Activated CD8-positive, alpha-beta memory T cell treated with anti-CD3 and anti-CD28 coated beads for 1 hour (primary cell): ENCODE measurements at places on chromosomes 3 and 15.

DNA sequence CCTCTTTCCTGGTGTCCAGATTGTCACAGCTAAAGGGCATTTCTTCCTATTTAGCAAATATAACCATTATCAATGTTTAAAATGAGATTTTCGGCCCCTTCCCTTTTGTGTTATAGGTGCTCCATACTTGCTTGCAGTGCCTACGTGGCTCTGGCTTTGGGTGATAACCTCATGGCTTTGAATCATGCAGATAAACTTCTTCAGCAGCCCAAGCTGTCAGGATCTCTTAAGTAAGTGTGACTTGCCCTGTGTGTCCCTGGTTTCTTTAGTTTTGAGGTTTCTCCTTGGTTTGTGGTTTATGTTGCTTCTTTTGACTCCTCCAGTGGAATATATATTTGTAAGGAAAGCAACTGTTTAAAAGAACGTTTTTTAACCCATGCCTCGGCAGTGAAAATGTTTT lies 58.5 kb upstream of the TRIM71 start:
- DNase-seq, result no peak

DNA sequence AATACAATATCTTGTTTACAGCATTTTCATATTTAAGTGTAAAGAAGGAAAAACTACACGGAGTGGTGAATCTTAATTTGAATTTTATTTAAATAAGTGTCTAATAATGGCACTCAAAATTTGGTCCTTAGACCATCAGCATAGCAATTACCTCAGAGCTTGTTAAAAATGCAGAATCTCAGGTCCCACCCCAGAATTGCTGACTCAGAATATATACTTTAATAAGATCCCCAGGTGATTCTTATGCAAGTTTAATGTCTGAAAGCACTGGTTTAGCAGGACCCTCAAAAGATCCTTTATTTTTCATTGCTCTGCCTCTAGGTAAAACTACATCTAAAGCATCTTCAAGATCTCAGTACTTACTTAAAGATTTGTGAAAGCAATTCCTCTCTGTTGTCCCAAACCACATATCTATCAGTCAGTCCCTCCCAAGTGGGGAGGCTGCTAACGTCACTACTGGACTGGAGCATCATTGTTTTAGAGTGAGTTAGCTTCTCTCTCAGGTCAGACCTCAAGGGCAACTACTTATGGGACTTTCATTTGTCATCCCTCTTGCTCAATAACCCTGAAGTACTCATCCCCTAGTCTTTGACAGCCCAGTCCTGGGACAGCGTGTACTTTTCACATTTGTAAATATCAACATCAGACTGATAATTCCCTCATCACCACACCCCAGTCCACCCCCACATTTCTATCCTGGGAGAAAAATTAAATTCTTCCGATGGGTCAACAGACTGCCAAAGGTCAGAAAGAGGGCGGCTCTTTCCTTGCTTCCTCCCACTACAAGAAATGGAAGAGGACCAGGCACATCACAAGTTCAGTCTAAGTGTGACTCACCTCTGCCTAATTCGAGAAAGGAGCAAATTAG lies 76.7 kb downstream of the CBLB start:
- DNase-seq, result no peak

DNA sequence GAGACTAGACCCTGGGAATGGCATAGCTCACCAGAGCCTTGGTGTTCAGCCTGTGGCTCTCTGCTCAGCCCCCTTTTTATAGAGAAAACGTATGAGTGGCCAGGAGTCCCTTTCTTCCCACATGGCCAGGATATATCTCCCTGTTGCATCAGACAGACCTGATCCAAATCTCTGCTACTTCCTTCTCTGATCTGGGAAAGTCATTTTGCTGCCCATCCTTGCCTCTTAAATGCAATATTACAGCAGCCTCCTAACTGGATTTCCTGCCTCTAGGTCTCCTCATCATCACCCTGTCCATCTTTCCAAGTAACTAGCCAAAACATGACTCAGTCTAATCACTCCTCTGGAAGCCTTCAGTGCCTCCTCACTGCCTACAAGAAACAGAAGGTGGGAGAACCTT lies 42.9 kb downstream of the CTDSPL start:
- DNase-seq, result no peak

- no peak for DNase-seq
Measured at GRCh38 chr15:48628832-48629231, 16.7 kb downstream of the FBN1 start.

GRCh38 chr3:63652066-63652725 lies at the start of gene SNTN:
Gene SNTN (plus strand): TSS chr3:63652675. CDS start chr3:63652688, 13 bp downstream.
- no peak for DNase-seq

DNA sequence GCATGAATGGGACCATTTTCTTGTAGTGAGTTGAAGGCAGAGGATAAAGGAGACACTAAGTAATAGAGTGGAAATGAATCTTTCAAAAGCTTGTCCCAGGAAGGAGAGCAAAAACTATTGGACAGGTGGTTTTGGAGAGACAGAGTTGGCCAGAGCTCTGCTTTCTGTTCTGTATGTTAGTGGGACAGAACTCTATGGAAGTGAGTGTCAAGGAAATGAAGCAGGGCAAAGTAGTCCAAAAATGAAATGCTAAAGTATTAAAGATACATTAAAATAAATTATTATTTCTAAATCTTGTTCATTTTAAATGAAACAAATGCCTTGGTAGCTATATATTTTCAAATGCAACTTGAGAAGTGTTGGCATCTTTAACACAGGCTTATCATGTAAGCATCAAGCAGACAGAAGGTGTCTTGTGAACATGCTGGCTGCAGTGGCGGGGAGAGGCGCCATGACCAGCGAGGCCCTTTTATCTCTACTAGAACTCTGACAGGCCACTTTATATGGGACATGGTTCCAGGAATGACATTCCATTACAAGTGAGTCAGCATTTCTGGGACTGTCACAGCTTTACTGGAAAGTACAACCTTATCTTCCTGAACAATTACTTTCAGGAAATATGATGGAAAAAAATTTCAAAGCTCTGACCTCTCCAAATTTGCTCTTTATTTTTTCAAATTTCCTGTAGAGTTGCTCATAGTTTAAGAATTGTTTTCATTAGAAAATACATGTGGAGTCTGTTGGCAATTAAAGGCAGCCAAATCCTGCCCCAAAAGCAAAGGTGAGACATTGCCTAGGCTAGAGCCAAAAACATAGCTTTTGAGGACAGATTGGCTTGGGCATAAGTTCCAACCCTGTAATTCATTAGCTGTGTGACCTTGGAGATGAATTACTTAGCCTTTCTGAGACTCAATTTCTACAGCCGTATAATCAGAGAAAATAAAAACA lies 106.5 kb downstream of the ECT2 start:
- DNase-seq, result no peak

DNA sequence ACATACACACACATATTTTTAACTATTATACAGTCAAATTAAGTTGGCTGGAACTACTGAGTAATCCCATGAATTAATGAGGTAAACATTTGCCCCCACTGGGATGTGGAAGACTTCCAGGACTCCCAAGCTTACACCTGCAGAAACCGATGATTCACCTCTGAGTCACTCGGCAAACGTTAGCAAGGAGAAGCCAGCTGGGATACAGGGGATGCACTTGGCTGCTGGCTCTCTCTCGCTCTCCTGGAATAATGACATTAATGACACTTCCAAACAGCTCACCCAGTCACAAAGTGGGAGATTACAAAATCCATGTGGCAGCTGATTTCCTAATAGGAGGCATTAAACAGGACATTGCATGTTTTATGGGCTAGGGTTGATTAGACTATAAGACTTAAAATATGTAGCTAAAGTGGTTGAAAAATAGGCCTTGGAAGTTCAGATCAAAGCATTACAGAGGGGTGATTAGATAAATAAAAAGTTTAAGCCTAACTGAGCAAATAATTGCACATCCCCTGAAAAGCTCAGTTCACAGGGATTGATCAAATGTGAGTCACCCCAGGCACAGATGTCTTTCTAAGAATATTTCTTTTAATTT lies 500.9 kb downstream of the SOX2 start:
- DNase-seq, result no peak

DNA sequence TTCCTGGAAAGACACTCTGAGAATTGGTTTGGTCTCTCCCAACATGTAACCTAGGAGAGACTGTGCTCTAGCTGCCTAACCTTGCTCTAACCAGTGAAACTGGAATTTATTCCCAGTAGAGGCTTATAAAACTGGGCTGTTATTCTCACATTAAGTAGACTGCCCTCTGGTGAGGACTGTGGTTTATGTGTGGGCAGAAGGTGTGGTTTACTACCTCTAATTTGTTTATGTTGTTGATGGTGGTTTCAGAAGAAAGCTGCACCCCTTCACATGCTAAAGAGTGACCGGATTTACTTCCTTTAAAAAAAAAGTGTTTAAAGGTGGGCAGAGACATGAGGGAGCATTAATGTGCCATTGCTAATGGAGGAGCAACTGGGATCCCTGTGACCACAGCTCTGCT lies 273.2 kb downstream of the MECOM start:
- DNase-seq, result no peak

GRCh38 chr3:70256566-70256965 lies 55.9 kb downstream of the MDFIC2 start:
- DNase-seq, result no peak

- DNase-seq, result no peak
Measured at GRCh38 chr3:124986192-124987143, 51.9 kb upstream of the MUC13 start.

DNA sequence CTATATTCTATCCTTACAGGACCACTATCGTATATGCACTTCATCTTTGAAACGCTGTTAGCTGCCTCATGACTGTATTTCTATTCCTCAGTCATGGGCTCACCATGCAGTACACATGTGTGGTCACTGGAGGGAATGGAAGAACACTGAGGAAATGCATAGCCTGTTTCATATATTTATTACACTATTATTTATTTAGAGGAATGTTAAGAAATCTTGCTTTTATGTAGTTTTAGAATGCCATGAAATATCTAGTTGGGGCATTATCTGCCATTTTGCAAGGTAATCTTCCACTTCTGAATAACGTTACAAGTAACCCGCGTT lies 155.7 kb downstream of the IGF1R start:
- no peak for DNase-seq
